Right renal cortex interstitium (tissue), 3 donors: ENCODE measurements at places on chromosomes 1 and 21. TPM values are rescaled to one million over a fixed set of nuclear protein-coding genes. Genes with fewer than 3 reads are reported as not detected.

Gene PIK3CD
- polyA plus RNA-seq: 6.9 TPM

Gene SLC5A9
- 15.4 TPM for polyA plus RNA-seq

Gene PALMD
- polyA plus RNA-seq: 2.5 TPM

Gene GLUL
- 328 TPM for polyA plus RNA-seq

Gene DNASE2B
- polyA plus RNA-seq: 0.14 TPM

Gene TMCO1
- polyA plus RNA-seq: 192 TPM

Gene SVBP
- 66.4 TPM for polyA plus RNA-seq

Gene CA6
- 0.08 TPM for polyA plus RNA-seq

Gene NUP210L
- 0.04 TPM for polyA plus RNA-seq

Gene GRHL3
- 5.6 TPM for polyA plus RNA-seq

Gene ADAMTS5
- 18.5 TPM for polyA plus RNA-seq

Gene ZP4
- not detected for polyA plus RNA-seq

Gene CATSPERE
- 2.6 TPM for polyA plus RNA-seq

Gene WNT2B
- polyA plus RNA-seq: 1.9 TPM

Gene HUNK
- polyA plus RNA-seq: 15.1 TPM

Gene GBP6
- not detected for polyA plus RNA-seq

Gene TAS1R1
- polyA plus RNA-seq: not detected

Gene CD5L
- not detected for polyA plus RNA-seq

Gene ZNF695
- polyA plus RNA-seq: 5.5 TPM

Gene SESN2
- 18.5 TPM for polyA plus RNA-seq

Gene AIRE
- polyA plus RNA-seq: 0.37 TPM

Gene CHD1L
- 50.8 TPM for polyA plus RNA-seq

Gene RGS13
- not detected for polyA plus RNA-seq

Gene TMEM82
- 3.5 TPM for polyA plus RNA-seq

Gene LCE3E
- not detected for polyA plus RNA-seq

Gene HSD3B1
- polyA plus RNA-seq: not detected

Gene OPN3
- polyA plus RNA-seq: 58.3 TPM

Gene ADORA3
- polyA plus RNA-seq: 0.55 TPM

Gene ORC1
- 7.4 TPM for polyA plus RNA-seq

Gene TMPRSS2
- polyA plus RNA-seq: 43.6 TPM

Gene OR10J1
- 0.07 TPM for polyA plus RNA-seq

Gene TRIM67
- 0.08 TPM for polyA plus RNA-seq

Gene GBP7
- polyA plus RNA-seq: 0.14 TPM

Gene BRINP2
- 0.19 TPM for polyA plus RNA-seq

Gene HMGCS2
- 80.0 TPM for polyA plus RNA-seq

Gene TINAGL1
- 39.5 TPM for polyA plus RNA-seq

Gene PTAFR
- polyA plus RNA-seq: 2.9 TPM

Gene BRINP3
- polyA plus RNA-seq: 5.3 TPM

Gene SPATA46
- polyA plus RNA-seq: 0.25 TPM

Gene KPRP
- not detected for polyA plus RNA-seq
